ENCODE measurements at places on chromosomes 5 and 9.

GRCh38 chr9:108704156-108704852 is 151.5 kb downstream of the ACTL7B start:
- DNase-seq = no peak

GRCh38 chr5:87002485-87002884 is 265.2 kb upstream of the RASA1 start:
- DNase-seq = peak; percentile 64

GRCh38 chr9:74277532-74277931 is 219.6 kb upstream of the RORB start:
- no peak for DNase-seq

GRCh38 chr5:74141053-74141452 is 499.5 kb downstream of the ENC1 start:
- DNase-seq = no peak

DNA sequence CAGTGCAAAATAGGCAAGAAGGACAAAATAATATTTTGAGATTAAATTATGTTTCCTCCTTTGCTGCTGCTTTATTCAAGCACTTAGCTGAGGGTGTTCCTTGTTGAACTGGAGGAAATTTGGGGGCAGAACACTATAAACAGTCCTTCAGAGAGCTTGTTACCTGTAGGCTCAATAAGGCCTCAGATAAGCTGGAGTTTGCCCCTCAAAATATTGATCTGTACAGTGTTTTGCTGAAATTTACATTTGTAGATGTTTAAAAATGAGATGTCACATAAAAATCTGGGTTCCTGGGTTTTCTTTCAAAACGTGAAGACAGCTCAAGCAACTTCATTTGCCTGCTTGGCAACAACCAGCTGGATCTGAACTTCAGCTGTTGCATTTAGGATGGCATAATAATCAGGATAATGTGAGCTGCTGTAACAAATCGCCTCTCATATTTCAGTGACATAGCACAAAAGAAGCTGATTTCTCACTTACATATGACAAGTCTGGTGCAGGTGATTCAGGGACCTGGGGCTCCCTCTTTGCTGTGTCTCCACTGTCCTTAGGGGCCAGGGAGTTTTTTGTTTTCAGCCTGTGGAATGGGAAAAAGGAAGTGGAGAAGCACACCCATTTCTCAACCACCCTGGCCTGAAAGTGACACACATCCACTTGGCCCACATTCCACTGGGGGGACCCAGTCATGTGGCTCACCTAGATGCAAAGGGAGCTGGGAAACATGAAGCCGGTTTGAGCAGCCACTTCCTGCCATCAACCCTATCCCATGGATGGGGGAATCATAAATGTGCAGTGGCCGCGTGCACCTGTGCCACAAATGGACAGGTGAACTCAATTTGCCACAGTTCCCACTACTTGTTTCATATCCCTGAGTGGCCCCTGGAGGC is 2.4 kb upstream of the PSAT1 start:
- peak; percentile 47 for DNase-seq

- no peak for DNase-seq
Measured at GRCh38 chr9:34588671-34589635, 571 bp downstream of the CNTFR start.

- DNase-seq = no peak
Measured at GRCh38 chr5:83540105-83540504, 68.6 kb downstream of the VCAN start.

- no peak for DNase-seq
Measured at GRCh38 chr5:82331557-82331956, 53.4 kb upstream of the RPS23 start.

DNA sequence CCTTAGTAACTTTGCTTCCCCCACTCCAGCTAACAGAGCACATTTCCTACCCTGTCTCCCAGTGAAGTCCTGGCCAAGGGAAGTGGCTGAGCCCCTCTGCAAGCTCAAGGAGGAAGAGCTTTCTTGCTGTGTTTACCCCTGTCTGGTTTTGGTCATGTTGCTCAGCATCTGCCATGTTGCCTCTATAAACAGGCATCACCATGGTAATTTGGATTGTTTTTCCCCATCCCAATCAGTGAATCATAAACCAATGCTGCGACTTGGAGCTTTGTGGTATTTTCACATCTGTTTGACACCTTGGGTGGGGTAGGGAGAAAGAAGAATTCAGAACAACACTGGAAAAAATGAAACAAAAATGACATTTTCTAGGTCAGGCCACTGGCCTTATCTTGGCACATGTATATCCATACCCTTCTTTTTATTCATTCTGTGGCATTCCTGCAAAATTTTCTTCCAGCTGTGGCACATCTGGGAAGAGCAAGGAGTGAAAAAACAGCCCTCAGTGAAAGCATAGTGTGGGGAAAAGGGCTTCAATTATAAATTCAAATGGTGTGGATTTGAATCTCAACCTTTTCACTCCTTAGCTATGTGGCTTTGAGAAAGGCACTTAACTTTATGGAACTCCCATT is 42.5 kb downstream of the SLIT3 start:
- no peak for DNase-seq

DNA sequence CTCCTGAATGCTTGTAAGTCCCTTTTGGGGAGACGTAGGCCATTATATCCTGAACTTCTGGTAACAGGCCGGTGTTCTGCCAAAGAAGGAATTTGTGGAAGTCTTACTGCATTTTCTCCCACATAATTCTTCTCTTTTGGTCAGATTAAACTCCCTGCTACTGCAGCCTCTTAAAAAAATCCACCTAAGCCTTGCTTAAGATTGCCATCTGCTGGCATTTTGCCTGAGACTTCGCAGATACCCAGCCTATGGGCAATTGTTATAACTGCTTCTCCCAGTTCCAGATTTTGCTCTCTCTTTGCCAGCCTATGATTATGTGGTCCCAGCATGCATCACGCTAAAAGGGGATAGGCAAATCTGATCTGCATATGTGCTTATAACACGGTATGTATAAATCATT is 391.6 kb upstream of the CHD1 start:
- DNase-seq = peak; percentile 51

DNA sequence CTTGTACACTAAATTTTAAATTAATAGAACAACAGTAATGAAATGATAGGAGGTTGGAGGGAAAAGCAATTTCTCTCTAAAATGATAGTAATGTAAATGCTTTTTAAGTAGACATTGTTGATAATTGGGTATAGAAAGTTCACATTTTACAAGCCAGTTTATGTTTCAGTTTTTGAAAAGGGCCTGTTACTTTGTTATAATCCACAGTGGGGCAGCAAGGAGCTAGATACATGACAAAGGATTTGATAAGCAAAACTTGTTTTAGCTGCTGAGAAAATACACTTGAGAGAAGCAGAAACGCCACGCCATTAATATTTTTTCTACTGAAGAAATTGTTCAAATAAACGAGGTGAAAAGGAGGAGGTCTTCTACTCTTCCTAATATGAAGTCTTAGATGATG is 30.2 kb downstream of the SREK1 start:
- peak; percentile 19 for DNase-seq

GRCh38 chr5:136034492-136034891 is 5.7 kb downstream of the TGFBI start:
- DNase-seq = no peak

GRCh38 chr9:88342246-88342645 is 46.0 kb upstream of the SPIN1 start:
- no peak for DNase-seq

DNA sequence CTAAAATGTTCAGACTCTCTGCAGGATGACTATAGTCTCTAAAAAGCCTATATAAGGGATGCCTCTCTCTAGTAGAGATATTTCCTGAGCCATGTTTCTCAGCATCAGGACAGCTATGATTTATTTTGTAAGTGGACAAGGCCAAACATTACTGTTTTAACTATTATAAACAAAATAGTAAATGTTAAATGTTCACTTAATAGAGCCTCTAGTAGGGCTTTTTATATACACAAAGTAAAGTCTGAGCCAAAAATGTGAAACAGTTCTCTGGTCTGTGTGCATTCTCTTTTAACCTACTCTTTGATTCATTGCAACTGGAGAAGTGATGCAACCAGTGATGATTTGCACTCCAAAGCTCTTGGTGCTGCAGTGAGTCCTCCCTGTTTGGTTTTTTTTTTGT is 220.5 kb downstream of the GDNF start:
- DNase-seq = no peak

DNA sequence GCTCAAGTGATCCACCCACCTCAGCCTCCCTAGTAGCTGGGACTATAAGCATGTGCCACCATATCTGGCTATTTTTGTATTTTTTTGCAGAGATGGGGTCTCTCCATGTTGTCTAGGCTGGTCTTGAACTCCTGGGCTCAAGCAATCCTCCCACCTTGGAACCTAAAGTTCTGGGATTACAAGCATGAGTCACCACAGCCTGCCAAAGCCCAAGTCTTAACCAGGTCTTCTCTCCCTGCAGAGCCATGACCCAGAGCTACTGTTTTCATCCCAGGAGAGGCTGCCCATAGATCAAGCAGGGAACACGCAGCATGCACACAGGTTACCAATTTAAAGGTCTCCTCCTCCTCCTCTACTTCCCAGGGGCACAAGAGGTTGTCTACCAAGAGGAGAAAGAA is 29.7 kb downstream of the PCDHGC5 start:
- no peak for DNase-seq

DNA sequence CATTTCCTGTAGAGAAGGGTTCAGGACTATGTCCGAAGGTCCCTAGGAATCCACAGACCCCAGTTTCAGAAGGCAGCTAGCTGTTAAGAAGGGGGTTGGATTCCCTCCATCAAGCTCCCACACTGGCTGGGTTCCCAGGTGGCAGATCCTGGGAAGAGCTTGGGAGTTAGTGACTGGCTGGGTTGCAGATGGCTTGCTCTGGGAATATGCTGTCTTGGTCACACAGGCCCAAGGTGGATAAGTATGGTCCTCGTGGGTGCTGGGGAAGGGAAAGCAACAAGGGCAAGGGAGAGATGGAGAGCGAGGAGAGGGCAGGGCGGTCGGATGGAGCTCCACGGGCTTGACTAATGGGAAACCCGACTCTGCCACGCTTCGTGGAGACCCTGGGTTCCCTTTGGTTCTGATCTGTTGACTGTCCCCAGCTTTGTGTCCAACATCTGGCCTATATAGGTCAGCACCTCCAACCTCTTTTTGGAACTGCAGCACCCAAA is 17.4 kb downstream of the SH3PXD2B start:
- no peak for DNase-seq

DNA sequence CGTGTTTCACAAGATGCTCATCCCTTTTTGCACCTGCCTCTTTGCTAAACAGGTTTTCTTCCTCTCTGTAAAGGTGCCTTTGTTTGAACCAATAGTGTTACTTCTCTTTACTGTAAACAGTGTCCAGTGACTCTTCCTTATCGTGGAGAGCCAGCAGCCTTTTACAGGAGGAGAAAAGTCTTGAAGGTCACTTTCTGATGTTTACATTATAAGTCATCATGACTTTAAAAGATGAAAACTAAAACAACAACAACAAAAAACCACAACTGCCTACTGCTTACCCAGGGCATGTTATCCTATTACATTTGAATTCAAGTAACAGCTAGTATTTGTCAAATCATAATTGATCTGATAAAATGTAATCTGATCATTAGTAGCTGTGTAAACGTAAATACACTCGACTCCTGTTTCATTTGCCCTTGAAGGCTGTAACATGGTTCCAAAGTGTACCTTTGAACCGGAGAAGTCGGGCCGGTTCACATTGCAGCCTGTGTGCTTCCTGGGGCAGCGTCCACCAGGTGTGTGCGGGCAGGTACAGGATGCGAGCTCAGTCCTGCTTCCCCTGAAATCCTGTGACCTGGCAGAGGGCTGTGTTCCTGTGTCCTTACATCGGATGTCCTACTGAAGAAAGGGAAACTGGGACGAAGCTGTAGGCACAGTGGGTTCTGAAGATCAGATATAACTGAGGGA is 118.1 kb downstream of the C9orf152 start:
- no peak for DNase-seq

GRCh38 chr9:93087971-93088655 is 7.9 kb upstream of the CARD19 start:
- no peak for DNase-seq

- DNase-seq = no peak
Measured at GRCh38 chr9:133060417-133060841, 1.4 kb upstream of the CEL start.

DNA sequence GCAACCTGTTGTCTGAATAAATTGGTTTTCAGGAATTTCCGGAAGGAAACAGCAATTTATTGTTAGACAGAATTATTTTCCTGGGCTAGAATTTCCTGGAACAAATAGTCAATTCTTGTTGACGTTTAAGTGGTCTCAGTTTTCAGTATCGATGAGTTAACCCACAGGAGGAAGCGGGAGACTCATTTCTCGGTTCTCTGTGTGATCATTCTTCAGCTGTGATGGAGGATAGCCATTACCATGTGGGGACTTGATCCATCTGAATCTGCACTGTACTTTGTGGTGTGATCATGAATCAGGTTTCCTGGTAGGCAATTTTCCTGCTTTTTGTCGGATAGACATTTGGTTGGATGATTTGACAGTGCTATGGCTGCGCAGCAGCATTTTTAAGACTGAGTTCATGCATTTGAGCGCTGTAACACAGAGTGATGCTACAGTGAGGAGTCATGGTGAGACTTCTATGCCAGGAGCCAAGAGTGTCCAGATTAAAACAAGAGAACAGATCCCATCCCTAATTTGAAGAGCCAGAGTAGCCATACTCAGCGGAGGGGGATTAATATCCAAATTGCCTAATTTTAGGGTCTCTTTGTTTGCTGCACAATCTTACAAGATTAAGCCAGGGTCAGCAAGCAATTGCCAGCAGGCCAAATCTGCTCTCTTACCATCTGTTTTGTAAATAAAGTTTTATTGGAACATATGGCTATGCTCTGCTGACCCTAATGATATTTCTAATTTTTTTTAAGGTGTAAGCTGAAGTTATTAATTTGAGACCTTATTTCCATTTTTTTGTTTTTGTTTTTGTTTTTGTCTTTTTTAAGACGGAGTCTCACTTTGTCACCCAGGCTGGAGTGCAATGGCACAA is 355.9 kb downstream of the RAB3C start:
- no peak for DNase-seq

- DNase-seq = no peak
Measured at GRCh38 chr5:178152491-178153444, 917 bp downstream of the NHP2 start.

GRCh38 chr5:142411656-142412425 is 87.0 kb upstream of the SPRY4 start:
- DNase-seq = no peak

- no peak for DNase-seq
Measured at GRCh38 chr9:112047538-112048066, 127.5 kb downstream of the SUSD1 start.

GRCh38 chr5:6660688-6661087 is 27.4 kb downstream of the SRD5A1 start:
- no peak for DNase-seq

DNA sequence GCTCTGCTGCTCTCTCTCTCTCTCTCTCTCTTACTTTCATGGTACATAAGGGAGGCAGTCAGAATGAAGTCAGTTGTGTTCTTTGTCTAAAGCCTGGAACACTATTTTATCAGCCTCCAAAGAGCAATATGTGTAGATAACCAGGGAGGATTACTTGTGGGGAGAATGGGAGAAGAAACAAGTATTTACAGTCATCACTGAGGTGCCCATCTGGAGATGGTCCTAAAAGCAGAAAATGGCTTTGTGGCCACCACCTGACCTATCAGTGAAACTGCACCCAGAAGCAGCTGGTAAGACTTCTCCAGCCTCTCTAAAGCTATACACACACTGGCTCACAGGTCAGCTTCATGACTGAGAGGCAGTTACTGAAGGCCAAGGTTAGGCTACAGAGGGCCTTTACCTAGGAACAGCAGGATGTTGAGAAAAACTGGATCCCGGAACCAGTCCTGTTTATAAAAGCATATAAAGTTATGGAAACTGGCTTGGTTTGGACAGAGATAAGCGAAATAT is 75.1 kb downstream of the MRPS27 start:
- DNase-seq = no peak

Data from suppressor macrophage (primary cell).